Tibial nerve (tissue), 4 donors: ENCODE measurements at places on chromosomes 12 and 14. TPM values are rescaled to one million over a fixed set of nuclear protein-coding genes. Genes with fewer than 3 reads are reported as not detected.
A peak's percentile ranks its signal among the peaks of the same experiment; 100 is the strongest.

- DNase-seq = no peak
These were observed 32.9 kb downstream of the MAP1LC3B2 start for GRCh38 chr12:116591855-116592637.

- DNase-seq = no peak
These were observed 68.7 kb upstream of the PTPRR start for GRCh38 chr12:70989232-70989631.

Gene BHLHE41
- total RNA-seq = 9.0 TPM

Gene KRT75
- not detected for total RNA-seq

- DNase-seq = no peak
These were observed 13.6 kb upstream of the GPR68 start for GRCh38 chr14:91258011-91258618.

DNA sequence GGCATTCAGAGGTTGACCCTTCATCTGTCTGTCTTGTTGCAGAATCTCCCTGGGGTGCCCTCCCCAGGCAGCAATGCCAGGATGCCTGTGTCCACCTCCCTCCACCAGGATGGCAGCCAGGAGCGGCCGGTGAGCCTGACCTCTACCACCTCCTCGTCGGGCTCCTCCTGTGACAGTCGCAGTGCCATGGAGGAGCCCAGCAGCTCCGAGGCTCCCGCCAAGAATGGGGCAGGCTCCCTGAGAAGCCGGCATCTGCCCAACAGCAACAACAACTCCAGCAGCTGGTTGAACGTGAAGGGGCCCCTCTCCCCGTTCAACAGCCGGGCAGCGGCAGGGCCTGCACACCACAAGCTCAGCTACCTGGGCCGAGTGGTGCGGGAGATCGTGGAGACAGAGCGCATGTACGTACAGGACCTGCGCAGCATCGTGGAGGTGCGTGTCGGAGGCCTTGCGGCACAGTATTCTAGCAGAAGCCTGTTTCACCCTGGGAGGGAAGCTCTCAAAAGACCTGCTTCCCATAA is 23.4 kb downstream of the PLEKHG3 start:
- DNase-seq = no peak

- DNase-seq = no peak
These were observed 40.1 kb upstream of the CISTR start for GRCh38 chr12:53791735-53792326.

Gene PYM1
- 53.4 TPM for total RNA-seq

GRCh38 chr12:124327362-124328043 is 32.6 kb downstream of the RFLNA start:
- DNase-seq = no peak

DNA sequence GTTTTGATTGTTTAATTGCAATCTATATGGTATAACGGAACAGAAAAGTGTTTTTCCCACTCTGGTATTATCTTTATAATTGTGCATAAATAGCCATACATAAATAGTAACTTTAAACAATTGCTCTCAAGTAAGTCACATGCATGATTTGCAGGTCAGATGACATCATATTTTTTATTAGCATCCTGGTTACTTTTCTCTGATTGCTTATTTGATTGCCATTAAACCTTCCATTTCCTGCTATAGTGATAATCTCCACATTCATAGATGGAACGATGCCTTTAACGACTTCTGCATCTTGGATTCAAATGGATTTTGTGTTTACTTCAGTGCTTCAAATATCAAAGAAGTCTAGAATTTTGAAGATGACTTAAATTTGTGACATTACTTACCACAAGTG is 3.5 kb upstream of the KLRK1 start:
- no peak for DNase-seq

GRCh38 chr14:95444132-95445129 is 72.0 kb downstream of the SYNE3 start:
- DNase-seq = no peak

DNA sequence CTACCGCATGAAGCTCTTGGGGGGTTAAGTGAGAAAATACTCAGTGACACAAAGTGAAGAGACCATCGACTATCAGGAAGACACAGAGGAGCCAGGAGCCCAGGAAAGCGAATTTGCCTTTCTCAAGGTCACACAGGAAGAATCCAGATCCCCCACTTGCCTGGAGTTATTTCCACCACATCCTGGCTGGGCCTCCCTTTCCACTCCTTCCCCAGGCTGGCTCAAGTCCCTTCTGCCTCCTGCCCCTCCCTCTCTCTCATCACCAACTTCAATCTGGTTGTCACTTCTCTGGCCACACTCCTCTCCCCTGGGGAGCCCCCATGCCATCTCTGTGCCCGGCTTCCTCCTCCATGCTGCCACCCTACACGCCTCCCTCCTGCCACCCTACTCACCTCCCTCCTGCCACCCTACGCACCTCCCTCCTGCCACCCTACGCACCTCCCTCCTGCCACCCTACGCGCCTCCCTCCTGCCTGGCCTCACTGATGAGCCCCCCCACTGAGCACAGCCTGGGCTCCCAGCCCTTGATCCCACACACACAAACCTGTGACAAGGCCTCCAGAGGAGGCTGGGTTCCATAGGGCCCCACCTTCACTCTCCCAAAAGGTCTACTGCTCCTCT is 6.3 kb downstream of the SCNN1A start:
- no peak for DNase-seq

- DNase-seq = no peak
These were observed 15.7 kb upstream of the TMEM119 start for GRCh38 chr12:108613548-108613947.

Gene CORO1C
- total RNA-seq = 152 TPM

DNA sequence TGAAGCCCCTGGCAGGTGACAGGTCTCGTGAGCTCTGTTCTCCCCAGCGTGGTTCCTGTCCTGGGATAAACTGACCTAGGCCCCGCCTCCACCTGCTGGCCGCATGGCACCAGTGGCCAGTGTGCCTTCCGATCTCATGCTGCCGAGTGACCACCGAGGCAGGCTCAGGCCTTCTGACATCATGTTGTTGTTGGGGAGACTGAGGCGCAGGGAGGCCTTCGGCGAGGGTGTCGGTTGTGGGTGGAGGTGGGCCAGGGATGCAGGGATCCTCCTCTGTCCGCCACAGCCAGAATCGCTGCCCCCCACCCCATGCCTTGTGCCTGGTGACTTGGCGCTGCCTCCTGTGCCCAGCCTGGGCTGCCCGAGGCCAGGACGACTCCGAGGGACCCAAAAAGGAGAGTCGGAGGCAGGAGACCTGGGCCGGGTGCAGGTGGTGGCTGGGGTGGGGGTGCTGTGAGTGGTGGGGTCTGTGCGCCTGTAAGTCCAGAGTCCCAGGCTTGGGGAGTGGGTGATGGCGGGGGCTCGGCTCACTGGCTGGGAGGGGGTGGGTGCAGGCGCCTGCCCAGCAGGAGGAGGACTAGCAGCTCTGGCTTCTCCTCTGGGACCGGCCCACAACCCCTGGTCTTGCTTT is 24.3 kb downstream of the ASPG start:
- no peak for DNase-seq

DNA sequence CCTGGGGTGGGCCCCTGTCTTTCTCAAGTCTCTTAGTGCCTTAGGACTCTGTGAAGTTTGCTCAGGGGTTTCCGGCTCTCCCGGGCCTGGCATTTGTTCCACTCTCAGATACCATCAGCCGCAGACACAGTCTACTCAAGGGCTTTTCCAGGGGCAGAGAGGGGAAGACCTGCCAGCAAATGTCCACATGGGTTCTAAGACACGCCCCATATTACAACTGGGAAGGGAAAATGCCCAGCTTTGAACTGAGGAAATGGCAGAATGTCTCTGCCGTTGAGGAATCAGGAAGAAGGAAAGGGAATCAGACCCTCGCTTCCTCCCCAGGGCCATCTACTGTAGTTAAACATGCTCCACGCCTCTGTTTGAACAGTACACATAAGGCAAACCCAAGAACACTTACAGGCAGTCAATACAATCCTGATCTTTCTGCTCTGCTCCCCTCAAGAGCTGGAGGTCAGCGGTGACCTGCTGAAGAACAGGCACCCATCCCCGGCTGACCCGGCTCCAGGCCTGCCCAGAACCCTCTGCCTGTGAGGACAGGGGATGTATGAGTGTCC is 7.9 kb downstream of the CCDC85C start:
- DNase-seq = no peak

DNA sequence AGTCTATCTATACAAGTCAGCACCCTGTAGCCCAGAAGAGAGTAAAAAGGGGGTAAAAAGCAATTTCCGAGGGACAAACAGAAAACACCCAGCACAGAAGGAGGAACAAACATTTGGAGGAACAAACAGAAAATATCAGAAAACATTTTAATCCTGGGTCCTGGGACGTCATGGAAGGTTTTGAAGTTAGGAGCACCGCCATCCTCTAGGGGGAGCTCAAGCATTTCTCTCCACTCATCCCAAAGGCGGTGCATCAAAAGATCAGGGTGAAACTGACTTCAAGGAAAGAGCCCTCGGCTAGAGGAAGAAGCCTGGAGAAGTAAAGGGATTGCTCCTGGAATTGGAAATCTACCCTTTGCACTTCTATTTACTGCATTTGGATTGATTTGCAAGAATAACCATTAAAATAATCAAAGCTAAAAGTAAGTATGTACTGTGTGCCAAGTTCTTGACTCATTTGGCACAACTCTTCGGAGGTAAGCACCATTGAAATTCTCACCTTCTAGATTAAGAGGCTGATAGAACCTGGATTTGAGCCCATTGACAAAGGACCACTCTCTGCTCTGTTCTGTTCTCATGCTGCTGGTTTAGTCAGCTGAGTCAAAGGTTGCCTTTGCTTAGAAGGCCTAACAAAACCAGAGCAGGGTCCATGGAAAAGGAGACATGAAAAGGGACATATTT is 17.2 kb upstream of the POC1B start:
- peak; percentile 37 for DNase-seq

Gene PLA2G1B
- not detected for total RNA-seq

DNA sequence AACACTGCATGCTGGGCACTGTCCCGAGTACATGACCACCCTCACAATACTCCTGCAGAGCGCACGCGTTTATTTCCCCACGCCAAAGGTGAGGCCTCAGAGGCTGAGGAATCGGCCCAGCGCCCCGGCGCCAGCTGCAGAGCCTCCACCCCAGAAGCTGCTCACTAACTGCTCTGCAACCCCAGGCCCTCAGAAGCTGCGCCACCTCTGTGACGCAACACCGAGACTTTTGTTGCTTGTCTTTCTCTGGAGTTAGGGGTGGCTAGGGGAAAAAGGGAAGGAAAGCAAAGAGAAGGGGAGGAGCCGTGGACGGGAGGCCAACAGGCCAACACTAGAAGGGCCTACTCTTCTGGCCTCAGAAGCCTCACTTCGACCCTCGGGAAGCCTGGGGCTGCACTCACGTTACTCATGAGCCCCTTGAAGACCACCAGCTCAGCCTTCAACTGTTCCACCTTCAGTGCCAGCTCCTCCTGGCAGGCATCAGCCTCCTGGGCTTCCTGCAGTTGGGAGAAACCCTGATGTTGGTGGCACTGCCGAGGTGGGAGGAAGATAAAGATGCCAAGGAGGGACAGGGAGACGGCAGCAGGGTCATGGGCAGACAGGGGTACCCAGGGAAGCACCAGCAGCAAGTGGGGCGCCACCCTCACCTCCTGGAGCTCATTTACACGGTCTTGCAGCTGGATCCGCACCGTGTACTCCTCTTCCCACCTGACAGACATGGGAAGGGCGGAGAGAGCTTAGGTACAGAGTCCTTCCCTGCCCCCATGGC is 5.4 kb downstream of the IFFO1 start:
- DNase-seq = no peak

GRCh38 chr14:33655421-33655820 is 295.5 kb downstream of the EGLN3 start:
- DNase-seq = no peak

- no peak for DNase-seq
These were observed 117.1 kb downstream of the RTN1 start for GRCh38 chr14:59753512-59753911.

- DNase-seq = no peak
These were observed 1005.9 kb upstream of the ATXN7L3B start for GRCh38 chr12:73531752-73532151.

DNA sequence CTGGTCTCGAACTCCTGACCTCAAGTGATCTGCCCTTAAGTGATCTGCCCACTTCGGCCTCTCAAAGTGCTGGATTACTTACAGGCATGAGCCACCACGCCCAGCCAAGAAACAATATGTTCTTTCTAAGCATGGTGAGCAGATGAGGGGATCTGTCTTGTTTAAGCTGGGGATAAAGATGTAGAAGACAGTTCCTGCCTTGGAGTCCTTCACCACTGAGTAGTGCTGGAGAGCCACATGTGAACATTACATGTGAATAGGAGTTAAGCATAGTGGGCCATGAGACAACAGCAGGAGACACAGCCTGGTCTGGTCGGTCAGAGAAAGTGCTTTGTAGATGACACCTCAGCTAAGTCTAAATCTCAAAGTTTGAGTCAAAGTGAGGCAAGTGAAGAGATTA is 26.0 kb downstream of the TMBIM6 start:
- no peak for DNase-seq

DNA sequence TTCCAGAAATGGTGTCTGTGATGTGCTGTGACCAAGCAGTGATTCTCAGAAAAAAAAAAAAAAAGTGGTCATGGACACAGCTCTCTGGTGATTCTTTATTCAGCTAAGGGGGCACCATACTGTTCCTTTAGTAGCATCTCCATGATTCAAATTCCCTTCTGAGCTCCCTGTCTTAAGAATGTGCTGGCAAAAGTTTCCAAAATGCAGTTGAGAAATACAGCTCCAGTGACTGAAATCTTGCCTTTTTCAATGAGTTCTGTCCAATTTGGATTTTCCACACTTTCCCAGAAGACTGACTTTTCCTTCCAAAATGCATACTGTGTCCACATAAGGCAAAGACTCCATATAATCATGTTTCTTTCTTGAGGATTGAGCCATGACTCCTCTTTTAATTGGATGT is 24.3 kb upstream of the CPM start:
- DNase-seq = no peak

GRCh38 chr12:70936203-70936813 is 15.8 kb upstream of the PTPRR start:
- no peak for DNase-seq

- DNase-seq = no peak
These were observed 628.7 kb downstream of the RPS29 start for GRCh38 chr14:48957486-48957885.

GRCh38 chr14:81625343-81625742 is 91.7 kb upstream of the SEL1L start:
- DNase-seq = no peak

- DNase-seq = peak; percentile 52
These were observed 1.1 kb upstream of the FAR2 start for GRCh38 chr12:29147731-29148595.

GRCh38 chr14:77542421-77543239 is 44.0 kb upstream of the ISM2 start:
- no peak for DNase-seq

Gene SPATA7
- 22.5 TPM for total RNA-seq

Gene SERPINA1
- 11.9 TPM for total RNA-seq

DNA sequence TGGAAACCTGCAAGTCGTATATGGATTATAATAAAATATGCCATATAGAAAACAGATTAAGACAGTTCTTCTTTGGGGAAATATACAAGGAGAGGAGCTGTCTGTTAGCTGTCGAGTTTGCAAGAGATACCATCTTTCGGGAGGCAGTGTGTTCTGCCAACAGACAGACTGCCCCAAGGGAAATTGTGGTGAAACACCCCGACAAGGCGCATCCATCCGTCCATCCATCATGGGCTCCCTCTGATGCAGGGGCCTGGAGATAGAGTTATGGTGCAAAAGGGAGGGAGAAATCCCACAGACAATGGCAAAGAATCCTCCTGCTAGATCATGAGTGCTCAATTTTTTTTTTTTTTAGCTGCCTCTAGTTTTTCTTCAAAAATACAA is 156.3 kb downstream of the DPF3 start:
- no peak for DNase-seq

Gene PLEKHH1
- total RNA-seq = 10.2 TPM

- no peak for DNase-seq
These were observed 15.2 kb downstream of the RASSF3 start for GRCh38 chr12:64625243-64626077.
